ENCODE measurements at places on chromosomes 1 and 21. TPM values are rescaled to one million over a fixed set of nuclear protein-coding genes. Genes with fewer than 3 reads are reported as not detected.

Gene SLC30A2
- total RNA-seq: 0.55 TPM

Gene COL24A1
- total RNA-seq: 0.02 TPM

Gene HAO2
- total RNA-seq: not detected

Gene MNDA
- not detected for total RNA-seq

Gene CATSPERE
- 0.02 TPM for total RNA-seq

Gene CELA3A
- not detected for total RNA-seq

Gene SYCP1
- total RNA-seq: not detected

Gene CIART
- 2.8 TPM for total RNA-seq

Gene FCGR2B
- total RNA-seq: not detected

Gene LCE3D
- total RNA-seq: 4.0 TPM
